Stimulated activated CD8-positive, alpha-beta memory T cell treated with anti-CD3 and anti-CD28 coated beads, Interleukin-4, amount 100 ng/mL, for 4 hours (primary cell): ENCODE measurements at places on chromosomes 2 and 18.

- no peak for DNase-seq
Observed at GRCh38 chr2:205166745-205167144, 515.6 kb upstream of the NRP2 start.

DNA sequence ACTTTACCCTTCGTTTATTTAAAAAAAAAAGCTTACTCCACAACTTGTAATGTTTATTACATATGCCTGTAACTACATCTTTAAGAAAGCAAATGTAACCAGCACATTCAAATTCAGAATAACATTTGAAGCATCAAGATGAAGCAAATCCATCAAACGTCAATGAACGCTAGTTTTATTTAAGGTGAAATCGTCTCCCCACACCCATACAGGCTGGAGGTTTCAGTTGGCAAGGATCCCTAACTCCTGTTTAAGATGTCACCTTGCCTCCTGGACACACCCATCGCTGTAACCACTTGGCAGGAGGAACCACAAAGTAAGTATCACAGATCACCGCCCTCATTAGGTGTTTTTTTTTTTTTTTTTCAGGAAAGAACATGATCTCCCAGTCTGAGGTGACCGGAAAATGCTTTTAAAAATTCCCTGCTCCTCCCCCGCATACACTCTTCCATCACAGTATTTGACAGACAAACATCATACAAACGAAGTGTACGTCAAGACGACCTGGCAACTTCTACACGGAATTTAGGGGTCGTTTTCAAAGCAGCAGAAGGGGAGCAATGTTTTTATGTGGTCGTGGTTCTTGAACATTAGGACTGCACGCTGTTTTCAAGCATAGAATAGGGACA is 19.7 kb upstream of the STPG4 start:
- no peak for DNase-seq

- DNase-seq, result no peak
Observed at GRCh38 chr2:234826681-234827080, 125.1 kb upstream of the SH3BP4 start.

GRCh38 chr2:171522052-171522787 is at the start of gene CYBRD1:
TSS of gene CYBRD1 (plus strand) at chr2:171522474. CDS start at chr2:171522546, 72 bp downstream.
- DNase-seq, result no peak

DNA sequence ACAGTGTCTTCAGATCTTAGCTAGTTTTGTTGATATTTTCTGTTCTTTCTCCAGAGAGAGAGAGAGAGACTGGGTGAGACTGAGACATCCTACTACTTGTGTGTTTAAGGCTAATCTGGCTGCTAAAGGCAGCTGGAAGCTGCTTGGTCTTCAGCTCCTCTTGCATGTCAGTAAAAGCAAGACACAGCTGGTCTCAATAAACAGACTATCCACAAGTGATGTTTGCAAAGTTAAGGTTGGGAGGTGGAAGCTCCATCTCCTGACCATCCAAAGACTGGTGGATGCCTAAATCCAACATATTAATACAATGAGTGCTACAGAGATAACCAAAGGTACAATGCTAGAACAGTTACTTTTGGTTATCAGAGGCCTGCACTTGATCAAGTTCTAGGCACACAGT is 17.8 kb downstream of the ERFE start:
- DNase-seq, result no peak

DNA sequence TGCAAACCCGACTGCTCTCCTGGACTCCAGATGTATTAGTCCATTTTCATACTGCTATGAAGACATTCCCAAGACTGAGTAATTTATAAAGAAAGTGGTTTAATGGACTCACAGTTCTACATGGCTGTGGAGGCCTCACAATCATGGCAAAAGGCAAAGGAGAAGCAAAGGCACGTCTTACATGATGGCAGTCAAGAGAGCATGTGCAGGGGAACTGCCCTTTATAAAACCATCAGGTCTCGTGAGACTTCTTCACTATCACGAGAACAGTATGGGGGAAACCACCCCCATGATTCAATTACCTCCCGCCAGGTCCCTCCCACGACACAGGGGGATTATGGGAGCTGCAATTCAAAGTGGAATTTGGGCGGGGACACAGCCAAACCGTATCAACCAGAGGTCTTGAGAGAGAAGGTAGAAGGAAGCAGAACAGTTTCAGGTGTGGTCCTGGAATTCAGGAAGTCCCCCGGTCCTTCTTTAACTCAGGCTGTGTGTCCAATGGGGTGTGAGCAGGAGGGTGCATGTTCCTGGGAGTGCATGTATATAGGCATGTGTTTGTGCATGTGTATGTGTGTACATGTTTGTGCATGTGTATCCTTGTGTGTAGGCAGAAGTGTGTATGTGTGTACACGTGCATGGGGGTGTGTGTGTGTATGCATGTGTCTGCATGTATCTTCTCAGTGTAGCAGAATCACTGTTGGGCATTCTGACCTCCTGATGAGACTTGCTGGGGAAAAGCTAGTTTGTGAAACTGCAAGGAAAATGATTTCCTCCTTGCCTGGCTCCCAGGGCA is 46.2 kb downstream of the GREB1 start:
- DNase-seq, result no peak

- no peak for DNase-seq
Observed at GRCh38 chr2:203690117-203690431, 16.4 kb upstream of the CD28 start.

DNA sequence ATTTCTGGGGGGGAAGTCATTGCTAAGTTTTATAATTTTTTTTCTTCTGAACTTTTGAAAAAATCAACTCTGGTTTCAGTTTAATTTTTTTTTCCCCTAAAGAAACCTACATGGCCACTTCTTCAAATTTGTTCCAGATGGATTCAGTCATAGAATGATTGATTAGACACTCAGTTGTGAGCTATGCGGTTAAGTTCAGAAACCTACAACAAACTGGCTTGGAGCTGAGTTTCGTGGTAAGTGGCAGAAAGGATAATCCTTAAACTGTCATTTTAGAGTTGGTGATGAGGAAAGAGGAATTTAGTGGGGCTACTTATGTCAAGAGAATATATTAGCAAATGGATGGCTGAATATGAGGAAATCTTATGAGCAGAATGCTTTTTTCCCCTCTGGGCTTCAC is 23.7 kb downstream of the EFEMP1 start:
- no peak for DNase-seq

DNA sequence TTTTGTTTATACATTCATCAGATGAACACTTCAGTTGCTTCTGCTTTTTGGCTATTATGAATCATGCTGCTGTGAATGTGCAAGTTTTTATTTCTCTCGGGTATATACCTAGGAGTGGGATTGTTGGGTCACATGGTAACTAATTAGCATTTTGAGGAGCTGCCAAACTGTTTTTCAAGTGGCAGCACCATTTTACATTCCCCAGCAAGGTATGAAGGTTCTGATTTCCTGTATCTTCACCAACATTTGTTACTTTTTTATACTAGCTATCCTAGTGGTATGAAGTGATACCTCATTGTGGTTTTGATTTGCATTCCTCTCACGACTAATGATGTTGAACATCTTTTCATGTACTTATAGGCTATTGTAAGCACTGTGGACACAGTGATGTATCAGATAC is 53.9 kb downstream of the DYNC1I2 start:
- DNase-seq, result no peak

DNA sequence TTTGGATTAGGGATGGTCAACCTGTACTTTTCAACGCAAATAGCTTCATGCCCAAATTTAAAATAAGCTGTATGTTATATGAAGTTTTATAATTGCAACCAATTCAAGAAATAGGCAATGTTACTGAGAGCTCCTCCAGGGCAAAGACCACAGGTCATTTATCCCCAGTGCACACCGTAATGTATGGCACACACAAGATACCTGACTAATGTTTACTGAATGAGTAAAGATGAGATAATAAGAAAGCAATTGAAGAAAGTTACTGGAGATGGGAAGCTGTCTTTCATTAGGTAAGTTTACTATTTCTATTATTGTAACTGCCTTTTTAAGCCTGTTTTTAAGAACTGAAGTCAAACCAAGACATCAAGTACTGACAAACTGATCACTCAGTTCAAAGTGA is 184.5 kb upstream of the VRK2 start:
- no peak for DNase-seq

DNA sequence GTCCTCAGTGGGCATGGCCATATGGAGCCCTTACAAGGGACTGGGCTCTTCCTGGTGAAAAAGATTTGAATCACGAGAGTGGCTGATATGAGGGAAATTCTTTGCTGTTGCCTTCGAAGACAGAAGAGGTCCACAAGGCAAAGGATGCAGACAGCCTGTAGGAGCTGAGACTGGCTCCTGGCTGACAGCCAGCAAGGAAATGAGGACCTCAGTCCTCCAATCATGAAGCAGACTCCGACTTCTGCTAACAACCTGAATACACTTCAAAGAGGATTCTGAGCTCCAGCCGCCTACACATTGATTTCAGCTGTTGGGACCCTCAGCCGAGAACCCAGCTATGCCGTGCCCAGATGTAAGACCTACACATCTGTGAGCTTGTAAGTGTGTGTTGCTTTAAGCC is 3.0 kb upstream of the ST8SIA5 start:
- no peak for DNase-seq

- DNase-seq, result no peak
Observed at GRCh38 chr2:74461187-74462053, 3.2 kb downstream of the WBP1 start.

DNA sequence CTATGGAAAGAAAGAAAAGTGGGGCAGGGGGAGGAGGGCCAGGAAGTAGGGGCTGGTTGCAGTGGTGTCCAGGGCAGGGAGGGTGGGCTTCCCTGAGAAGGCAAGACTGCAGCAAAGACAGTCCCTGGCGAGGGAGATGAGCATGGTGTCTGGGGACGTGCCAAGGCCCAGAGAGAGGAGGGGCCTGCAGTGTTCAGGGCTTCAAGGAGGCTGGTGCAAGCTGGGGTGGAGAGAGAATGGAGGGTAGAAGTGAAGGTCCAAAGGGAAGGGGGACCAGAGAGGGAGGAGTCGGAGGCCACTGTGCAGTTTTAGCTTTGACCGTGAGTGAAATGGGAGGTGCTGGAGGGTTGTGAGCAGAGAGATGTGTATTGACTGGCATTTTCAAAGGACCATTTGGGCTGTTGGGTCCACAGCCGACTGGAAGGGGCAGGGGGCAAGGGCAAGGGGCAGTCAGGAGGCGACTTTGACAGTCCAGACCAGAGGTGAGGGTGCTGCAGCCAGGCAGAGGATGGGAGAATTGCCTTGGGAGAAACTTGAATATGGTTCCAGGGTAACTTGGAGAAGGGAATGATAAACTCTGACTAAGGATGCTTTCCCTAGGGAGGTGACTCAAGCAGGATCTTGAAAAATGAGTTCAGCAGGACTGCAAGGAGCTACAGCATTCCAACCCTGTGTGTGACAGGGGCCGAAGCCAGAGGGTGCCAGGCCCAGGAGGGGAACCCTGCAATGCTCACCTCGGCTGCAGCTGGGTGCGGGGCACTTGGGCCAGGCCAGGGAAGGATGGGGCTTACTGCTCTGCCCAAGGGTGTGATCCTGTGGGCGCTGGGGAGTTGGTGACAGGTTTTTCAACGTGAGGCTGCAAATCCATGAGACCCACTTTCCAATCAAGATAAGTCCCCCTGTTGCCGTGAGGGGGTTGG is 177.1 kb upstream of the HAAO start:
- DNase-seq, result no peak

- DNase-seq, result no peak
Observed at GRCh38 chr2:99417396-99417795, 72.4 kb downstream of the REV1 start.

DNA sequence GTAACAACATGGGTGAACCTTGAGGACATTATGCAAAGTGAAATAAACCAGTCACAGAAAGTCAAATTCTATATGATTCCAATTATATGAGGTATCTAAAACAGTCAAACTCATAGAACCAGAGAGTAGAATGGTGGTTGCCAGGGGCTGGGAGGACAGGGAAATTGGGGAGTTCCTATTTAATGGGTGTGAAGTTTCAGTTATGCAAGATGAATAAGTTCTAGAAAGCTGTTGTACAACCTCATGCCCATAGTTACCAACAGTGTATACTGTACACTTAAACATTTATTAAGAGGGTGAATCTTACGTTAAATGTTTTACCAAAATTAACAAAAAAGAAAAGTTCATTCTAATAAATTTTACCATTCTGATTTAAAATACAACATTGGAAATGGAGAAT is 92.7 kb upstream of the WDSUB1 start:
- DNase-seq, result no peak

DNA sequence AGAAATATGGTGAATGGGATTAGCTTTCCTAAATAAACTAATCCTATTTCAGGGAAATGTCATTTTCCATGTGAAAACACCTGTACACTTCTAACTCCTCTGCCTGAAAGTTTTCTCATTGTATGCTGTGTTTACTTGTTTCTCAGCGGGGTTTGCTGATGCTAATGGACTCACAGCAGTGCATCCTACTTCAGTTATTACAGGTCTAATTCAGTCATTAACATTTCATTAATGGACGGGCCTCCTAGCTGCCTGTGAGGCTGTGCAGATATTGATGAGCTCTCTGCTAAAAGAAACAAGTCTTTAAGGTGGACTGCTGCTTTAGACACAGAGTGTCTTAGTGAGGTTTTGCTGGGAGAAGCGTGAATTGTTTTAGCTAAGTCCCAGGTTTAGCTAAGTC is 1342.0 kb upstream of the ZEB2 start:
- DNase-seq, result no peak

- no peak for DNase-seq
Observed at GRCh38 chr2:100238471-100238870, 83.8 kb downstream of the LONRF2 start.

DNA sequence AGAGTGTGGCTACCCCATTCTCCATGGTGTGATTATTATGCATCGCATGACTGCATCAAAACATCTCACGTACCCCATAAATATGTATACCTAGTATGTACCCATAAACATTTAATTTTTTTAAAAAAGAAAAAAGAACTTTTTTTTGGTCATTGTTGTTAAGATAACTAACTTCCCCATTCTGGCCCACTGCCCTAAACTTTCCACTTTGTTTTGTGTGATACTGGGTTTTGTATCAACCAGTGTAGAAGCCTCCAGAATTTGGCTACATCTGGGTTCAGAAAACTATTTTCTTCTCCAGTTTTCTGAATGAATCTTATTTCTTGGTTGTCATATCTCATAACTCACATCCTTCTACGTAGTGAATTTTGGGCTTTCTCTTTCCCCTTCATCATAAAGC is 62.3 kb upstream of the NABP1 start:
- no peak for DNase-seq

GRCh38 chr2:74440378-74441169 is 1.2 kb downstream of the RTKN start:
- no peak for DNase-seq

DNA sequence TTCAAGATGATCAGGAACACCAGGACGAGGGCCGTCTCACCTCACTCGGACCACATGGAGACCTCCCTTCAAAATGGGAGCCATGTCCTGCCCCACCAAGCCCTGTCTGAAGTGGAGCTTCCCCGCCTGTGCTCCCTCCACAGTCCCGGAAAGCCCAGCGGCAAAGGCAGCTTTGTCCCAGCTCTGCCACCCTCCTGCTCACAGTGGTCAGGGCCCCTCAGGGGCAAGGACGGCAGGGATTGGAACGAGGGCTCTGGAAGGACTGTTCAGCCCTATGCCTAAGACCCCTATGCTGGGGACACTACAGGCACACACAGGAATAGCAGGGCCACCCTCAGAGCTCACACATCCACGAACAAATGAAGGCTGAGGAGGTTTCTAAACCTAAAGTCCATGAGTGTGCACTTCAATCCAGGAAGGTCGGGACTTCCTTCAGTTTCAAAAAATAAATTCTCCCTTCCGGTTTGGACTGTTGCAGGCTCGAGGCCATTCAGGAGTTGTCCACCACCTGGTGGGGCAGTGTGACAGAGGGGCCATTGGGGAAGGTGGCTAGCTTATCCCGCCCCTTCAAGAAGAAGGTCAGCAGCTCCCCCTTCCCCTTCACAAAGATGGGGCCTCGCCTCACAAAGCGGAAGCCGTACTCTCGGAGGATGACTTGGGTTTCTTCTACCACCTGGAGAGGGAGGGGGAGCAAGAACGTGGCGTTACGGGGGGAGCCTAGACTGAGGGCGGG is 26.4 kb downstream of the CENPO start:
- DNase-seq, result no peak
